ENCODE measurements at places on chromosomes 1 and 21.

GRCh38 chr1:44134071-44134920 is 7.1 kb downstream of the KLF18 start:
- no peak for DNase-seq

DNA sequence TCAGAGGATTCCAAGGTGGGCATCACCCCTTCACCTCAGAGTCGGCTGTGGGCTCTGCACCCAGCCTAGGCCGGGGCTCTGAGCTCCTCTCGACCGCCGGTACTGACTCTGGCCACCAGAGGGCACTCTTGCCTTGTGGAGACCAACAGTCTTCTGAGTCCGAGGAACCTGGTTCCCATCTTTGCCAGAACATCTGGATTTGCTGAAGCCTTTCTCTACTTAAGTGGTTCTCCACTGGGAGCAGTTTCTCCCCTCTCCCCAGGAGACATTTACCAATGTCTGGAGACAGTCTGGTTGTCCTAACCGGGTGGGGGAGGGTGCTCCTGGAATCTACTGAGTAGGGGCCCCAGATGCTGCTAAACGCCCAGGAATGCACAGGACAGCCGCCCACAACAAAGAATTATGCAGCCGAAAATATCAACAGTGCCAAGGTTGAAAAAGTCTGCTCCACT is 9.4 kb downstream of the ETV3L start:
- DNase-seq = peak; percentile 90

GRCh38 chr21:27425172-27425571 is 458.3 kb upstream of the ADAMTS5 start:
- DNase-seq = no peak

DNA sequence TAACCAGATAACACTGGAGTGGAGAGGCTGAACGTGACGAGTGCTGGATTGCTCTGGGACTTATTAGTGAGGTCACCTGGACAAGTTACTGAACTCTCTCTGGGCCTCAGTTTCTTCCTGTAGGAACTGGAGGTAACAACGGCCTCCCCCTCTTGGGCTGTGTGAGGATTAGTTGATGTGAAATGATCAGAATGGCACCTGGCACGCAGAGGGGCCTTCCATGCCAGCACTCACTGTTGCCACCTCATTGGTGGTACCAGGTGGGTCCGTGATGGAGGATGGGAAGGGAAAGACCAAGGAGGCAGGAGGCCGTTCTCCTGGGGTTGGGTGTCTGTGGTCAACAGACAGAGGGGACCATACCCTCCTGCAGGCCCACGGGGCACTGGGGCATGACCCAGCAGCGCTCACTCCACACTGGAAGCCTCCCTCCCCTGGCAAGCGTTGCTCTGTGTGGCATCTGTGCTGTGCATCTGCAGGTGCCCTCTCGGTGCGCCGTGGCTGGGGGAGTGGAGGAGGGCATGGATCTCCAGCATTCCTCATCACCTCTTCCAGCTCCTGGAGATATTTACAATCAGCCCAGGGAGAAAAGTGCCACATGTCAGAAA is 349.5 kb upstream of the VAMP3 start:
- DNase-seq = no peak

GRCh38 chr1:192654591-192655251 is 18.8 kb downstream of the RGS13 start:
- DNase-seq = peak; percentile 38

- DNase-seq = no peak
These were observed 3.9 kb upstream of the DIP2A start for GRCh38 chr21:46454634-46455390.

DNA sequence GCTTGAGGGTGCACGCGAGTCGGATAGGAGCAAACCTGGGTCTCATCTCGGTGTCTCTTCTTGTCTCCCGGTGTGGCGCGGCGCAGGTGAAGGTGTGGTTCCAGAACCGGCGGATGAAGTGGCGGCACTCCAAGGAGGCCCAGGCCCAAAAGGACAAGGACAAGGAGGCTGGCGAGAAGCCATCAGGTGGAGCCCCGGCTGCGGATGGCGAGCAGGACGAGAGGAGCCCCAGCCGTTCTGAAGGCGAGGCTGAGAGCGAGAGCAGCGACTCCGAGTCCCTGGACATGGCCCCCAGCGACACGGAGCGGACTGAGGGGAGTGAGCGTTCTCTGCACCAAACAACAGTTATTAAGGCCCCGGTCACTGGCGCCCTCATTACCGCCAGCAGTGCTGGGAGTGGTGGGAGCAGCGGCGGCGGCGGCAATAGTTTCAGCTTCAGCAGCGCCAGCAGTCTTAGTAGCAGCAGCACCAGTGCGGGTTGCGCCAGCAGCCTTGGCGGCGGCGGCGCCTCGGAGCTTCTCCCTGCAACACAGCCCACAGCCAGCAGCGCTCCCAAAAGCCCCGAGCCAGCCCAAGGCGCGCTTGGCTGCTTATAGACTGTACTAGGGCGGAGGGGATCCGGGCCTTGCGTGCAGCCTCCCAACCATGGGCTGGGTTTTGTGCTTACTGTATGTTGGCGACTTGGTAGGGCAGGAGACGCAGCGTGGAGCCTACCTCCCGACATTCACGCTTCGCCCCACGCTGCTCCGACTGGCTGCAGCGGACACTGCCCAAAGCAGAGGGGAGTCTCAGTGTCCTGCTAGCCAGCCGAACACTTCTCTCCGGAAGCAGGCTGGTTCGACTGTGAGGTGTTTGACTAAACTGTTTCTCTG is 5.1 kb downstream of the HLX start:
- no peak for DNase-seq

DNA sequence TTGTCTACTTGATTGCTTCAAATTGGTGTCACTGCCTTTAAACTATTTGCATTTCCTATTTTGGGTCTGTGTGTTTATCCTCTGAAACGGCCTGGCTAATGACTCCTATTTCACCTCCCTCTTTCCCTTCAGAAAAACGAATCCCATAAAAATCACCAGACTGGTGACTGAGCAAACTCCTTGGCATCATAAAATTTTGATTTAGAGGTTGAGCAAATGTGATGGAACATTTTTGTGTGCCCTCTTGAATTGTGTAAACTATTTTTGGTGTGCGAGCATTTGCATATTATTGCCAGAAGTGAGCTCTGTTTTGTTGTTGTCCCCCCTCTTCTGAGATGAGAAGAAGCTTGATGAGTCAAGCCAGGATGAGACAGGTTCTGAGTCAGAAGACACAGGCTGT is 316.1 kb downstream of the AJAP1 start:
- no peak for DNase-seq

DNA sequence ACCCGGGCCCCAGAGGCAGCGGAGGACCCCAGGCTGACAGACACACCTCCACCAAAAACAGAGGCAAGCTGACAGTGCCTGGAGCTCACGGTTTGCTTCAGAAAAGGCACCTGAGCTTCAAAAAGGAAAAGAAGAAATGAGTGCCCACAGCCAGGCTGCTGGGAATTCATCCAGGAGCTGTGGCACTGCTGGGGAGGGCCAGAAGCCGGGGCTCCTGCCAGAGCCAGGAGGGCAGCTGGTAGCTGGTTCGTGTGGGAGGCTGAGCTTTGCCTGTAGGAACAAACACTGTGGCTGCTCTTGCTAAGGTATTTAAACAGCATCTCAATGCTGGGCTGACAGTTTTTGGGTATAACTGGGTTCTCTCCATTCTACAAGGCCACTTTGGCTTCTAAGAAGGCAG is 19.5 kb downstream of the KCNJ6 start:
- DNase-seq = no peak

DNA sequence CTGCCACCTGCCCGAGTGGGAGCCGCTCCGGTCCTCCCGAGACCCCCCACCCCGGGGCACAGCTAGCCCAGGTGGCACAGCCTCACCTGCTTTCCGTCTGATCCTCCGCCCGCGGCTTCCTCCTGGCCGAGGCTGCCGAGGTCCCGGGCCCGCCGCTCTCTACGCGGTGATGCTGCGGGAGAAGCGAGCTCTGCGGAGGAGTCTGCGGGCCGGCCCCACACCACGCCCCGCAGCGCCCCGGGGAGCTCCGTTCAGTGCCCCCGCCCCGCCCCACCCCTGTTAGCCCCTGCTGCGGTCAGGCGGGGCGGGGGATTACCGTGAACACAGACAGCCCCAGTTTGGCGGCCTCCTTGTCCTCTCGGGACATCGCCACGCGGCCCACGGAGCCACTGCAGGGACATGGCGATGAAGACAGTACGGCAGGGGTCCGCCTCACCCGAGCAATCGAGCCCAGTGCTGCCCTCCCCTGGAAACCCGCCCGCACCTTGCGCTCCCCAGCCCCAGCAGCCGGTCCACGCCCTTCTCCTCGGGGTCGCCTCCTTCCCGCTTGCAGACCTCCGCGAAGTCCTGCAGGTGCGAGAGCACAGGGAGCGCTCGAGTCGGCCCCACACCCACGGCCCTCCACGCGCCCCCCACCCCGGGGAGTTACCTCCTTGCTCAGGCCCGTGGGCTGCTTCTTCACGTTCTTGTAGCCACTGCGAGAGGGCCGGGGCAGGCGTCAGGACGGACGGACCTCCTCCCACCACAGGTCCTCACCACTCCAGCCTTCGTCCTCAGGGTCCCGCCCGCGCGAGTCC is 933 bp downstream of the C1orf35 start:
- peak; percentile 70 for DNase-seq

DNA sequence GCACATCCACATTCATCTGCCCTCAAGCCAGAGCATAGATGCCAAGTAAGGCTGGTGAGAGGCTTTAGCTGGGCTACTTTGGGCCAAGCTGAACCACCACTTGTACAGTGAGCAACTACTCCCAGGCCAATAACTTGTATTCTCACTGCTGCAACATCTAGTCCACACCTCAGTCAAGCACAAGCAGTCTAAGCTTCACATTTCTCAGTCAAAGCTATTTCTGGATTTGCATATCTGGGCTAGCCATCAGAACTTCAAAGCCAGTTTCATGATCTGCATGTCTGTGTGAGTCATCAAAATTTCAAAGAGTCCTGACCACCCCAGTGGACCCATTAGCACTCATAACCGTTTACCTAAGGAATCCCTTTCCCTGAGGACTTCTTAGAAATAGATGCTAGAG is 77.7 kb upstream of the DIRAS3 start:
- DNase-seq = no peak

- DNase-seq = no peak
These were observed 6.8 kb downstream of the HES2 start for GRCh38 chr1:6412896-6413295.

DNA sequence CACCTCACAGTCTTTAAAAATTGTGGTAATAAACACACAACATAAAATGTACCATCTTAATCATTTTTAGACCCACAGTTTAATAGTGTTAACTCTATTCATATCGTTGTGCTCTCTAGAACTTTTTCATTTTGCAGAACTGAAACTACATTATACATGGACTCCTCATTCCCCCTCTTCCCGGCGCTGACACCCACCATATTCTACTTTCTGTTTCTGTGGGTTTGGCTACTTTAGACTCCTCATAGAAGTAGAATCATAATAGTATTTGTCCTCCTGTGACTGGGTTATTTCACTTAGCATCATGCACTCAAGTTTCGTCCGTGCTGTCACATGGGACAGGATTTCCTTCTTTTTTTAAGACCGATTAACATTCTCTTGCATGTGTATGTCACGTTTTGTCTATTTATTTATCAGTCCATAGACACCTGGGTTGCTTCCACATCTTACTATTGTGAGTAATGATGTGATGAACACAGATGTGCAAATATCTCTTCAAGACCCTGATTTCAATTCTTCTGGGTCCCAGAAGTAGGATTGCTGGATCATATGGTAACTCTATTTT is 62.9 kb upstream of the TMPRSS2 start:
- DNase-seq = no peak

- DNase-seq = no peak
These were observed 254.0 kb downstream of the TOMM20 start for GRCh38 chr1:234874291-234875288.

- no peak for DNase-seq
These were observed 145.3 kb downstream of the TGFB2 start for GRCh38 chr1:218490406-218490922.

DNA sequence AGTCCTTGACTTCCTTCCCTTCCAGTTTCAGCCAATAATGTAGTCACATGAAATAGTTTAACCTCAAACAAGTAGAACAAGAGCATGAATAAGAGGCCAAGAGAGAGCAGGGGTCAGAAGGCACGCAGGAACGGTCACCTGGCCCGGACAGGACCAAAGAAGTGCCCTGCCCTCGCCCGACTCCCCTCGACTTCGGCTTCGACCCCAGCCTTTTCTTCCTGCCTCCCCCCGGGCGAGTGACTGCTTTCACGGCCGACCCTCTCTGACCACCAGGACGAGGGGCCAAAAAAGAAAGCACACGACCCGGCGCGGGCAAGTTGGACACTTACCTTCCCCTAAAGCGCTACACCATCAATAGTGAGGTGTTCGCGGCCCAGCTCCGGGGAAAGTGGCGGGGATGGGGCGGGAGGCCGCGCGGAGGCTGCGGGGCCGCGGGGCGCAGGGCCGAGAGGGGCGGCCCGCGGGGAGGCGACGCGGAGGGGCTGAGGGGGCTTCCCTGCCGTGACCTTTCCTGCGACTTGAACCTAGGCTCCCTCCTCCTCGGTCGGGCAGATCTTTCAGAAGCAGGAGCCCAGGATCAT is 519 bp downstream of the RERE start:
- DNase-seq = no peak

DNA sequence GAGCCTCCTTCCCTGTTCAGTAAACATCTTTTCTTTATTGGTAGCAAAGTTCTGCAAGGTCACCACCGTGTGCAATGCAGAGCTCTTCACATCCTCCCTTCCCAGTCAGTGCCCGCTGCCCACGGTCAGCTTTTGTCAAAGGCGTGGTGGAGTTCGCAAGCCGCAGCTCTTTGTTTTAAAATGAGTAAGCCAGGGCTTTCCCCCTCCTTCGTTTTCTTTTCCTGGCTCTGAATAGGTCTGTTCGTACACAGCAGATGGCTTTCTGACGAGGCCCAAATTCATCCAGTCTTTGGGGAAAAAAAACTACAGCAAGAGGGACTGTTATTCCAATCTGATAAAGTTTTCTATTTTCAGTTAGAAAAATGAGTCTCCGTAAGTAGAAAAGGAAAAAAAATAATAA is 153.2 kb downstream of the LRIG2 start:
- DNase-seq = peak; percentile 16

DNA sequence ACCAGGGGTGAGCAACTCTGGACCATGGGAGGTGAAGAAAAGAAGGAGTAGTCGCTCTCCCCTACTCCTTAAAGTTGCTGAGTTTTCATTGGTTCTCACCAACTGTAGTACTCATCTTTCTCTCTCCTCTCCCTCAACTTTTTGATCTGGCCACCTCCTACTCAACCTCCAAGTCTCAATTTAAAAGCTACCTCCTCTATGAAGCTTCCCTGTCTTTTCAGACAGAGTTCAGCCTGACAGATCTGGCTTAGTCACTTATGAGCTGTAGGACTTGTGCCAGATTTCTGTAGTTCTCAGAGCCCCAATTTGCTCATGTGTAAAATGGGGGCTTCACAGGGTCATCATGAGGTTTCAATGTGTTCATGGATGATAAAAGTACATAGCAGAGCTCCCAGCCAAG is 34.5 kb upstream of the HTR1D start:
- DNase-seq = no peak

DNA sequence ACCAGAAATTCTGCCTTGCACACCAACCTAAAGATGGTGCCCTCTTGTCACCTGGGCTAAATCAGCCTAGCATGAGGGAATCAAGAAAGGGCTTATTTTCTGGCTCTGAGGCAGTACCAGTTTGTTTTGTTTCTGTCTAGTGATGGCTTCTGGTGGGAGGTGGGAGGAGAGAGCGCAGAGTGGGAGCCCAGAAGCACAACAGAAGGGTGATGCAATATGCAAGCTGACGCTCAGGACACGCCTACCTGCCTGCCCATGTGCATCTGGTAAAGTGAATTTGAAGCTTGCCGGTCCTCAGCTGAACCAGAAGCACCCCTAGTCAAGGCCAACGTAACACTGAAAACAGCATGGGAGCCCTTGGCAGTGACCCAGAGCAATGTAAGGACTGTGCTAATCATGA is 138.4 kb upstream of the TIAM1 start:
- DNase-seq = no peak

GRCh38 chr1:206776229-206776628 is 3.9 kb upstream of the IL10 start:
- DNase-seq = no peak

Measured in AG08396 (cell line).